ENCODE measurements at places on chromosomes 5 and 9.

GRCh38 chr5:158388021-158388420 lies 529.1 kb upstream of the CLINT1 start:
- DNase-seq, result no peak

DNA sequence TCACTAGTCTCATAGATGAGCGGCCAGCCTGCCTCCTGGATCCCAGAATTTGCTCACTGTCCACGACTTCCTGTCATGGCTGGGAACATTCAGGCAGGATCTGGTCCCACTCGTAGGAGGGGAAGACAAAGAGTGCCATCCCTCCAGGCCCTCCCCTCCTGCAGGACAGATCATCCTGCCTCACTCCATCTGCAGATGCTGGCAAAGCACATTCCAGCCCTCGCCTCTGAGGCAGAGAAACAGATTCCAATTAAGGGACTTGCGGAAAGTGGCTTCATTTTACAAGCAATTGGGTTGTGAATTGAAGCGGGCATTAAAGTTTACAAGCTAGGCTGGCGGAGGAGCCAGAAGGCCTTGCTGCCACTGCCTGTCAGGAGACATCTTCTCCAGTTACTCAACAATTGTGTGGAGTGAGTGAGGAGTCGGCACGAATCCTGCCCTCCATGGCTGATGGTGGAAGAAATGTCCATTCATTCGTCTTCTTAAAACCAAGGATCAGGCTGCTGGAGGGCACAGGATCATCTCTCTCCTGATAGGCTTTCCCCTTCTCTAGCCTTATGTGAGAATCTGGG lies 41.8 kb upstream of the KCNMB1 start:
- DNase-seq, result no peak

DNA sequence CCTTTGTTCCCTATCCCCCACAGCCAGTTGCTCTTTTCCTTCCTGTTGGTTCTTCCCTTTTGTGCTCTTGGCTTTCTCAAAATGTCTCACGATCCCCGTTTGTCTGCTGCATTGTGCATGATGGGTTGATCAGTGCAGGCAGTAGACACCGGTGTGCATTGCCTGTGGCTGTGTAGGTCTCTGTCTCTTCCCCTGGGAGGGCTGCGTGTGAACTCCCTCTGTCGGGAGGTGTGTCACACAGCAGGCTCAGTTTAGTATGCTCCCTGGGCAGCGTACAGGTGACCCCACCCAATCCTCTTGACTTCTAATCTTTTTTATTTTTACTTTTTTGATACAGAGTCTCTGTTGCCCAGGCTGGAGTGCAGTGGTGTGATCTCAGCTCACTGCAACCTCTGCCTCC lies 265.3 kb downstream of the FSTL4 start:
- DNase-seq, result no peak

- no peak for DNase-seq
Measured at GRCh38 chr9:117414906-117415331, at the start of gene ASTN2. Gene ASTN2 (minus strand): TSS chr9:117415057. CDS start chr9:117414938, 119 bp downstream.

DNA sequence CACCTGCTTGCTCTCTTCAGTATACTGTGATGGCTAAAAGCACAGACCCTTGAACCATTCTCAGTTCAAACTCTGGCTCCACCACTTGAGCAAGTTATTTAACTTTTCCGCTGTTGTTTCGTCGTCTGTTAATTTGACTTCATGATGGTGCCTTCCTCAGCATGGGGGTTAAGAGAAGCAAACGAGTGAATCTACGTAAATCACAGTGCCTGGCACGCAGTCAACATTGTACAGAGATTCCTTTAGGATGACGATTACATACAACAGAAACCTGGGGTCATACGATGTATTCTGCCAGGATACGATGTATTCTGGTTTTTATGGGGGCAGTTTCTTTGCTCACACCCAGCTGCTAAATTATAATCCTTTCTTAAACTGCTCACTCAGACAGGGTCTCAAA lies 515.6 kb downstream of the CCDC171 start:
- no peak for DNase-seq

DNA sequence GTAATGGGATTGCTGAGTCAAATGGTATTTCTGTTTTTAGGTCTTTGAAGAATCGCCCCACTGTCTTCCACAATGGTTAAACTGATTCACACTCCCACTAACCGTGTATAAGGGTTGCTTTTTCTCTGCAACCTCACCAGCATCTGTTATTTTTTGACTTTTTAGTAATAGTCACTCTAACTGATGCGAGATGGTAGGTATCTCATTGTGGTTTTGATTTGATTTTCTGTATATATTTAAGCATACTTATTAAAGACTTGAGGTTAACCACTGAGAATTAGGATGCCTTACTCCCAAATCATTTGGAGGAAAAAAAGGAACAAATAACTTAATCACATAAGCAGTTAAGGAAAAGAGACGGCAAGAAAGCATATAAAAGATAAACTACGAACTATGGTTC lies 181.6 kb upstream of the FST start:
- no peak for DNase-seq

DNA sequence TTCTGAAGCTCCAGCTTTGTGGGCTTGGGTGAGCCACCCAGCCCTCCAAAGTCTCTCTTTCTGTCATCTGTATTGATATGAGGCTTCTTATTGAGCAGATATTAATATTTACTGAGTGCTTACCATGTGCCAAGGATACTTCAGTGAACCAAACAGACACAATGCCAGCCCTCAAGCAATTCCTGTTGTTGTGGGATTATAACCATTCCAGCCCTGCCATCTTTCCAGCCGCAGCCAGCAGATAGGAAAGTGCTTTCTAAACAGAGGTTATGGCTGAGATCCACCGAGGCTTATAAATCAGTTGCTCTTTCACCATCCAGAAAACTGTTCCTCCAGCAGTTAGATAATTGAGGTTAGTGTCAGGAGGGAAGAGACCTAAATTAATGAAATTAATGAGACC lies 137.7 kb upstream of the ALDH1B1 start:
- no peak for DNase-seq

GRCh38 chr5:78586251-78586650 lies 62.3 kb downstream of the LHFPL2 start:
- no peak for DNase-seq

DNA sequence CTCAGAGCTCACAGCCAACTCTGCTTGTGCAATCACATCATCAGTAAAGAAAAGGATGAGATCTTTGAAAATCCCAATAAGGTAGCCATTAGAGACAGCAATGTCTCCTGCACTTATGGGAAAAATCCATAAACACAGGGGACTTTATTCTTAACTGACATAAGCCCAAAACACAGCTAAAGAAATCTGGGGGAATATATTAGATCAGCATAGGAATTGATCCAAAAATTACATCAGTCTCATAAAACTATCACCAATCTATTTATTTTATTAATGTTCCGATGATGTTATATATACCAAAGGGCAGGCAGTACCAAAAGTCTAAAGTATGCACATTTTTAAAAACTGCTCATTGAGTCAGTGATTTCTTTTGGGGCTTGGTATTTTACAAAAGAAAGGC lies 6.9 kb downstream of the MRPS27 start:
- DNase-seq, result no peak

- no peak for DNase-seq
Measured at GRCh38 chr9:110880189-110880588, 158.1 kb downstream of the LPAR1 start.

- no peak for DNase-seq
Measured at GRCh38 chr9:886886-887285, 45.4 kb downstream of the DMRT1 start.

GRCh38 chr5:157342822-157343402 lies 77.0 kb downstream of the CYFIP2 start:
- no peak for DNase-seq

DNA sequence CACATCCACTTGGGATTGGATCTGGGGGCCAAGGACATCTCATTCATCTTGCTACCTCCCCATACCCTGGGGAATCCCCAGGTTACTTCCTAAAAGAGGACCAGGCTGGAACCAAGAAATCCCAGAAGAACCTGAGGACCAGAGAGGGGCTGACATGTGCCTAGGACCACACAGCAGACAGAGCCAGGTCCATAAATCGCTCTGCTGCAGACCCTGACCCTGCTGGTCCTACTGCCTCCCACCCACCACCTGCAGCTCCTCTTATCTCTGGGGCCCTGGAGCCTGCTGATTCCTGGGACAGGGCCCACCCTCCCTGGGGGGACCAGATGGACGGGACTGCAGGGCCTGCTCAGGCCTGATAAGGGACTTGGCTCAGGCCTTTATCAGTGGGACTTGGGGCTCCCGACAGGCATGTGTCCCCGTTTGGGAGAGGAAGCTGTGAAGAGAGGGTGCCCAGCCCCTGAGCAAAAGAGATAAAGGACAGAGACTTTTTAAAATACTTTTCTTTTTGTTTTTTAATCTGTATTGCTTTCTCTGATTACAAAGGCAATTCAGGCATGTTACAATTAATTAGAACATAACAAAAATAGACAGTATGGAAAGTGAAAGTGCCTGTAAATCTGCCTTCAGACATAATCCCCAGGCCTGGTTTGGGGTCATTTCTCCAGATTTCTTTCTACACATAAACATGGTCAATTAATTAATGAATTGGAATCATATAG lies 101.3 kb upstream of the LARP1 start:
- no peak for DNase-seq

DNA sequence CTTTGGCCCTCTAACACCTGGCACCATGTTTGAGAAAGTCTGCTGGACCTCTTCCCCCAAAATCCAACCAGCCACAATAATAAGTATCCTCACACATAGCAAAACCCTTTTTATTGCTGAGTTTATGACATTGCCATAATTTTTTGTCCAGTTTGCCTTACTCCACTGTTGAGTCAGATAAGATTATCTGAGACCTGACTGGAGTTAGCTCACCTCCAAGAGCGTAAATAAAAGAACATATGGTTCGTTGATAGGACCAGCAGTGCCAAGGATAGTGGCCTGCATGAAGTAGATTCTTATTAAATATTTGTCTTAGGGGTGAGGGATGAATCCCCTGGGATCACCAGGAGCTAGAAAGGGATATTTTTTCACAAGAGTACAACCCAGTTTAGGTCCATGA lies 510.6 kb upstream of the MPDZ start:
- no peak for DNase-seq

- no peak for DNase-seq
Measured at GRCh38 chr5:79547429-79547822, 33.5 kb upstream of the HOMER1 start.

DNA sequence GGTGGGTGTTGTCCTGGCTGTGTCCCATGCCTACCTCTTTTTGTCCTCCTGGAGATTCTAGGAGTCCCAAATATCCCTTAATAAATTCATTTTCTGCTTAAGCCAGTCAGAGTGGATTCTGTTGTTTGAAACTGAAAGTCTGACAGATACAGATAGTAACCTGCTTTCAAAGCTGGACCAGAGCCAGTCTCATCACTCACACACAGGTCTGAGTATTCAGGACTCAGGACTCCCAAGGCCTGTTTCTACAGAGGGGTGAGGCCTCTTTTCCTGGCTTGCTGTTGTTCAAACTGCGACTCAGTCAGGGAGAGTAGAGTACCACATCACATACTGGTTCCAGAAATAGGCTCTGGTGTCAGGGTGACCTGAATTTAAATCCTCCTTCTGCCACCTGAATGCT lies 190.1 kb downstream of the PAX5 start:
- DNase-seq, result no peak

- no peak for DNase-seq
Measured at GRCh38 chr5:54634089-54634488, 116.5 kb downstream of the SNX18 start.

- DNase-seq, result no peak
Measured at GRCh38 chr9:86892576-86892975, 54.7 kb downstream of the GAS1 start.

DNA sequence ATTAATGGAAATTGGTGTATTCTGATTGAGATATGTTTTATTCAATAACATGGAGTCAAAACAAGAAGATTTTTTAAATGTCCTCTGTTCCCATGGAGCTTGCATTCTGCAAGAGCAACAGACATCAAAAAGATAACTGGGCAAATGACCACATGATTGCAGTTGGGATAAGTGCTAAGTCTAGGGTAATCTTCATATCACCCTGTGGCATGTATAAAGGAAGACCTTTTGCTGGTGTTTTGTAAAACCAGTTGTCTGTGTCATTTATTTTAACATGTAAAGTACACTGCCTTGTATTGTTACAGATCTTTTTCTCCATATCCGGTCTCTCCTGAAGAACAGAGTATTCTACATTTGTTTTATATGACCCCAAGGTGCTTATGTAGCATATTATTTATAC lies 44.0 kb downstream of the PTCD2 start:
- no peak for DNase-seq

DNA sequence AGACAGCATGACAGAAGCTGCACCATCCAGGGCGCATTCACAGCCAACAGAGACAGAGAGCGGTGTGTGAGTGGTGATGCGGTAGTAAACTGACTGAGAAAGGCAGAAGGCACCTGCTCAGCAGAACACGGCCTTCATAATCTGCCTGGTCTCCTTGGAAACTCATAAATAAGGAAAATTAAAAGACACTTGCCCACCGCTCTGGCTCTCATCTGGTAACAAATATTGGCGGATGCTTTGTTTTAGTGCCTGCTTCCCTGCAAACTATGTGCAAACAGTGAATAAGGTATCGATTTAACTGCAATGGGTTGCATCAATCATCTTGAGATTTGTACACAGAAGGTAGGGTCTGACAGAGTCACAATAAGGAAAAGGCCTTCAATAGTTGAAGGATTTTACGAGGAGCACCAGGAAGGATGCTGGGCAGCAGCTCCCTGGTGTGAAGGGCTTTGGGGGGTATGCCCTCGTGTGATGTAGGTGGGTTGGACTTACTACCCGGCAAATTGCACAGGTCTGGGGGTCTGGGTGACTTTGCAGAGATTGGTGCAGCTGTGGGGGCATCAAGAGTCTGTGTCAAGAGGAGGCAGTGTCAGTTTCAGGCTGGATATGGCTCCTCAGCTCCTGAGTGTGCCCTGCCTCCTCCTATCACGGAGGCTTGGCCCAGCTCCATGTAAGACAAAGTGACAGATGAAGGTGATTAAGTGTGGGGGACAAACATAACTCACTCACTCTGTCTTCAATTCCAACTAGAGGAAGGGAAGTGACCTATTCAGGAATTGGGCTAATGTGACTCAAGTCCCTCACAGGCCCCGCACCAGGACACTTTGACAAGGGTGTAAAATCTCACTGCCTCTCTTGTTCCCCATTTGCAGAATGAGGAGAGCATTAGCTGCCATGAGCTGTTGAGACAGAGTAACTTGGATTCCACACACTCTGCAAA lies 166.7 kb downstream of the ICE1 start:
- DNase-seq, result no peak

DNA sequence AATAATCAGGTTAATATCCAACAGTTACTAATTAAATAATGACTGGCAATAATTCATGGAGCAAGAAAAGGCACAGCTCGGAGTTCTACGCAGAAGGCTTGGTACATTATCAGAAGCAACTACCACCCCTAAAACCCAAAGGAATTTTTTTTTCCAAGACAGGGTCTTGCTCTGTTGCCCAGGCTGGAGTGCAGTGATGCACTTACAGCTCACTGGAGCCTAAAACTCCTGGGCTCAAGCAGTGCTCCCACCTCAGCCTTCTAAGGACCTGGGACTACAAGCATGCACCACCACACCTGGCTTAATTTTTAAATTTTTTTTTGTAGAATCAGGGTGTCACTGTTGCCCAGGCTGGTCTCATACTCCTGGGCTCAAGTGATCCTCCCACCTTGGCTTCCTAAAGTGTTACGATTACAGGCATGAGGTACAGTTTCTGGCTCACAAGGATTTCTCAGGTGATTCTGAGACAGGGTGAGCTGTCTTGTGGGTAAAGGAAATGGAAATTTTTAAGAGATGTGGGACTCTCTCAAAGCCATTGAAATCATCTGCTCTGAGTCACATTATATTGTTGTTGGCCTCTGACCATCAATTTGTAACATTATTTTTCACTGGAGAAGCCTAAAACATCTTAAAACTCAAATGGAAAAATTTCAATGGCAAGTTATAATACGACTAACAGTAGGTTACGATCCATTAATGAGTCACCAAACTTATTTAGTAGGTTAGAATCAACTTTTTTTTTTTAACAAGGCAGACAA lies 19.7 kb upstream of the HSDL2 start:
- DNase-seq, result no peak
